HFF-Myc (cell line): ENCODE measurements at places on chromosomes 16 and 17.

- no peak for DNase-seq
These were observed 34.9 kb downstream of the CMC2 start for GRCh38 chr16:80971819-80972218.

- no peak for DNase-seq
These were observed 49.2 kb downstream of the SREBF1 start for GRCh38 chr17:17787568-17787967.

GRCh38 chr16:56691885-56692284 is 9.6 kb downstream of the MT1X start:
- DNase-seq, result no peak

GRCh38 chr16:66278111-66278531 is 88.4 kb upstream of the CDH5 start:
- no peak for DNase-seq

GRCh38 chr17:35051183-35051578 is 12.3 kb downstream of the RFFL start:
- DNase-seq, result no peak

DNA sequence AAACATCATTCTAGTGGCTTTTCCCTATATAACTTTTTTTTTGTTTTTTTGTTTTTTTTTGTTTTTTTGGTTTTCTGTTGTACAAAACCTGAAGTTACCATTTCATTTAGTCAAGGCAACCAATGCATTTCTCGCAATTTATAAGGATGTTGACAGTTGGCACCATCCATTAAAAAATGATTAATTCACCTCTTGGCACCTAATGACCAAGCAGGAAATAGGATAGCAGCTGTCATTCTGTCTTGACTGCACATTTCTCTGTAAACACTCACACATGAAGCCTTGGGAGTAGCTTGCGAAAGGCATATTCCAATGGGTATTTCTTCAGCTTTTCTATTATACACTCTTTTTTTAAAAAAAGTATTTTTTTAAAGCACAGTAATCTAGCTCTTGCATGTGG is 77.5 kb downstream of the SYCE1L start:
- no peak for DNase-seq

- no peak for DNase-seq
These were observed 70.0 kb upstream of the HS3ST3A1 start for GRCh38 chr17:13671771-13672170.
